ENCODE measurements at places on chromosomes 13 and 19.

DNA sequence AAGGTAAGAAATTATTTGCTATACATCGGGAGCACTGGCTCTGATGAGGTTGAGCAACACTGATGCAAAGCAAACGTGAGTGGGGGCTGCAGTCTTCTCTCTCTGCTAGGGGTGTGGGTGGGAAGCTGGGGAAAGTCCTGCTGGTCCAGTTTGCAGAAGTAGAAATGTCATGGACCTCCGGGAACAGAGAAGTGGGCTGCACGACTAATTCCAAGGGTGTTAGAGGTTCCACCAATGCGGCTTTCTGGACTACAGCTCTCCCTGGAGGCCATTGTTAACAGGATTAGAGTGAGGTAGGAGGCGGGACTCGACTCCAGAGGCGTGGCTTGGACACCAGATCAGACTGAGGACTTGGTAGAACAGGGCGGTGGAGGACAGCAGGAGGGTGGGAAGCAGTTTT, 5.7 kb upstream of the FBXO27 start:
- DNase-seq: no peak

- DNase-seq: no peak
Observed at GRCh38 chr19:32928806-32929205, 43.0 kb downstream of the CEP89 start.

GRCh38 chr19:1008268-1009040, 8.2 kb downstream of the GRIN3B start:
- DNase-seq: no peak

GRCh38 chr19:1156305-1156801, 17.7 kb downstream of the SBNO2 start:
- DNase-seq: no peak

DNA sequence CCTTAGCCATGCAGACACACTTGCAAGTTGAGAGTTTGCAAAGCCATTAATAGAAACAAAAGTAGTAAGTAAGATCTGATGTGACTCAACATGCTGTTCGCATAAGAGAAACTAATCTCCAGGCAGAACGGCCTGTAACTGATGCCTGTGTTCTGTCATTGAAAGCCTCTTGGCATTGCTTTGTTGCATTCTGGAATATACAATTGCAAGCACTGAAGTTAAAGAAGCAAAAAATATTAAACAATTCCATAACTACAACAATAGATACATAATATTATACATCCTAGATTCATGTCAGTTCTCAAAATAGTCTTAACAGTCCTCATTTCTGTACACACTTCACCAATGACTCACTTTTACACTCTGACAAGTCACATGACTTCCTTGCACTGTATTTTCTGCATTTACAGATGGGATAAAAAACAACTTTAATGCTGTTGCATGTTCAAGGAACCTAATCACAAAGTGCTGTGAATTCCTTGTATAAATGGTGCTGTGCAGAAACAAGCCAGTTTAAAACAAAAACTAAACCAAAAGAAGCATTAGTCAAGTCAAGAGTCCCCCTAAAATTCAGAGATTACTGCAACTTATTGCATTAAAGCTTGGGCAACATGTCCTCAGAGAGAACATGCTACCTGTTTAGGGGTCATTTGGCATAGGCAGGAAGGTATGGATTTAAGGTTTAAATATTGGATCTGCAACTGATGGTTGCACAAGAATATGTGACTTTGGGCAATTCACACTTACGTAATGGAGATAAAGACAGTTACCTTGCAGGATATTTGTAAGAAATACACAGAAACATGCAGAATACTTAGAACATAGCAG, 79.5 kb upstream of the SERP2 start:
- no peak for DNase-seq

GRCh38 chr19:47058621-47059022, 10.2 kb upstream of the TMEM160 start:
- no peak for DNase-seq

GRCh38 chr19:3606690-3607289, at the start of gene TBXA2R:
Gene TBXA2R, minus strand, starts transcription at chr19:3606875. Its CDS starts 6,241 bp downstream, at chr19:3600634.
- DNase-seq: peak; percentile 82

- no peak for DNase-seq
Observed at GRCh38 chr13:59024434-59024833, 1139.3 kb downstream of the DIAPH3 start.

GRCh38 chr19:6087074-6087571, 23.2 kb downstream of the RFX2 start:
- peak; percentile 37 for DNase-seq

- DNase-seq: no peak
Observed at GRCh38 chr13:28022848-28023518, 34.5 kb upstream of the URAD start.

DNA sequence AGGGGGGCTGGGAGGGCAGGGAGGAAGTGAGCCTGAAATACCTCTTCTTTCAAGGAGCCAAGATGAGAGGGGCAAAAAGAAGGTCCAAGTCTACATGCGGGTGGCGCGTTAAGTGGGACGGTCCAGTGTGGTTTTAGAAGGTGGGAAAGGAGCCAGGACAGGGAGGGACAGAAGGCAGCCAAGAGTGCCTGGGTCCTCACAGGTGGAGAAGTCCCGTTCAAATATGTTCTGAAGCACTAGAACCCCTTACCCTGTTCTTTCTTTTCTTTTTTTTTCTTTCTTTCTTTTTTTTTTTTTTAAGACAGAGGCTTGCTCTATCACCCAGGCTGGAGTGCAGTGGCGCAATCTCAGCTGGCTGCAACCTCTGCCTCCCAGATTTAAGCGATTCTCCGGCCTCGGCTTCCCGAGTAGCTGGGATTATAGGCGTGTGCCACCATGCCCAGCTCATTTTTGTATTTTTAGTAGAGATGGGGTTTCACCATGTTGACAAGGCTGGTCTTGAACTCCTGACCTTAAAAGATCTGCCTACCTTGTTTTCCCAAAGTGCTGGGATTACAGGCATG, 7.4 kb downstream of the CAMSAP3 start:
- DNase-seq: no peak

GRCh38 chr13:96650301-96650886, 343.9 kb downstream of the OXGR1 start:
- DNase-seq: no peak

DNA sequence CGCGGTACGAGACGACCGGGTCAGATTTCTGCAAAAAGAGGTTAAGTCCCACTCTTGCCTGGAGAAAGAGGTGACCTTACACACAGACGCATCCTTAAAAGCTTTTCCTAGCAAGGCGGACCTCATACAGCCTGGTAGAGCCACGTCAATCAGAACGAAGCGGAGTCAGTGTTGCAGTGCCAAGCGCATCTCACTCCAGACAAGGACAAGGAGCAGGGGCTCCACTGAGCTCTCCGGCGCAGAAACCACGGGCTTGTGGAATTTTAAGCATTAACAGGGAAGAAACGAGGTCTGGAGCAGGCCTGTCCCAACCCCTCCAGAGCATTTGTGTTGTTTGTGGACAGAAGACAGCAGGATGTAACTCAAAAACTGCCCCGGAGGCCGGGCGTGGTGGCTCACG, 7.1 kb downstream of the EEF2 start:
- no peak for DNase-seq

DNA sequence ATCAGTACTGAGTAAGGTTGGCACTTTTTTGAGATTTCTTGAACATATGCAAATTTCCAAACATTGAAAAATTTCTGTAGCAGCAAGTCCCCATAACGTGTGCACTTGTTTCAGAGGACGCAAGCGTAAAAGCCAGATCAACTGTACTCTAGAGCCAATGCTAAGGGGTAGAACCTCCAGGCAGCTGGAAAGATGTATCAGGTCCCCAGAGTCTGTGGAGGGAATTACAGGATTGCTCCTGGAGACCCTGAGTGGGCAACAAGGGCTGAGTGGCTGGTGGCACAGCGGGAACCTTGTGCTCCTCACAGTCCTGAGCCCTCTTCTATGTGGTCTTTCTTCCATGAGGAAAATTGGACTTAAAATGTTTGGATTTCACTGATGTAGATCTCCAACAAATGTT, 53.9 kb upstream of the AMER2 start:
- no peak for DNase-seq

DNA sequence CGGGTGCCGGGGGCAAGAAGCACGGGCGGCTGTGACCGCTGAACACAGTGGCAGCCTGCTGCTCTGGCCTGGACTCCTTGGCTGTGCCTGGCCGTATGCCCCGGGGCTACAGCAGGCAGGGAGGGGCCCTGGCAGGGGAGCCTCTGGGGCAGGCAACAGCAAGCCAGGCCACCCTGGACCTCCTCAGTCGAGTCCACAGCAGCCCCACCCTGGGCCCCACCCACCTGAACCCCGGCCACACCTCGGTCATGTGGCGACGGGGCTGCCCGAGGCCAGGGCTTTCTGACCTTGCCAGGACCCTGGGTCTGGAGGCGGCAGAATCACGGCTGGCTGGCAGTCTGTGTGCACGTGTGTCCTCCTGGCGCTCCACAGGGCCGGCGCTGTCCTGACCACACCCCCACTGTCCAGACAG, 8.7 kb downstream of the CILP2 start:
- DNase-seq: no peak

- no peak for DNase-seq
Observed at GRCh38 chr19:45074744-45075300, 1.5 kb downstream of the ZNF296 start.

- no peak for DNase-seq
Observed at GRCh38 chr13:36445278-36445677, 13.0 kb downstream of the CCNA1 start.

DNA sequence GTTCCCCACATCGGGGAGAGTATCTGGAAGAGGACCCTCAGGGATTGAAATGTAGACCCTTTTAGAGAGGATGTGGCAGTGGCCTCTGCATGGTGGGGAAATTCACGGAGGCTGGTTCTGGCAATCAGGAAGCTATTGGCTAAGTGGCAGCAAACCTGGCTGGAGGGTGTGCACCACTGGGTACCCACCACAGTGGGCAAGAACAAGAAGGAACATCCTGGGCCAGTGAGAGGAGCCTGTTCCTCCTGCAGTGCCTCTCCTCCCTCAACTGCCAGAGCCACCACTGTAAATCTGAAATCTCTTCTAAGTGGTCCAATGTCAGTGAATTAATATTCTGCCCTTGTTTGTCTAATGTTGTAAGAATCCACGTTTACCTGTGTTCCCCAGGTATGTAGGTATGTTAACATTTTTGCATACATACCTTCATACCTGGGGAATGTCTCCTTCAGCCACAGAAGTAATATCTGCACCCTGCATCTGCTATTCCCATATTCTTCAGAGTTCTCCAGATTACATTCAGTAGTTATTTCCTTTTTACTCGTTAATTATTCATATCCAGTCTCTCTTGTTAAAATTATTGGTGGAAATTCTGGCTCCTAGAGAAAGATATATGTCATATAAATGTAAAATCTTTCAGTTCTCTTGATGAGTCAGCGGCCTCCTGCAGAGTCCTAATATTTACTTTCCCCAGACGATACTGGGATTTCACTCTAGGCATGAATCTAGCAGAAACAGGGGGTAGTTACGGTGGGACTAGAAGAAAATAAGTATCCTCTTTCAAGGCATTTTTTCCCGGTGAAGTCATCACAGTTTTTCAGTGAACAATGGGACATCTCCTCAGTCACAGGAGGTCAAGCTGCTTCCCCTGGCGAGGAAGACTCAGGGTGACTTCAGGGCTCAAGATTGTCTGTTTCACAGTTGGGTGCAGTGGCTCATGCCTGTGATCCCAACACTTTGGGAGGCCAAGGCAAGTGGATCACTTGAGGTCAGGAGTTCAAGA, 148.3 kb downstream of the MYO16 start:
- no peak for DNase-seq

DNA sequence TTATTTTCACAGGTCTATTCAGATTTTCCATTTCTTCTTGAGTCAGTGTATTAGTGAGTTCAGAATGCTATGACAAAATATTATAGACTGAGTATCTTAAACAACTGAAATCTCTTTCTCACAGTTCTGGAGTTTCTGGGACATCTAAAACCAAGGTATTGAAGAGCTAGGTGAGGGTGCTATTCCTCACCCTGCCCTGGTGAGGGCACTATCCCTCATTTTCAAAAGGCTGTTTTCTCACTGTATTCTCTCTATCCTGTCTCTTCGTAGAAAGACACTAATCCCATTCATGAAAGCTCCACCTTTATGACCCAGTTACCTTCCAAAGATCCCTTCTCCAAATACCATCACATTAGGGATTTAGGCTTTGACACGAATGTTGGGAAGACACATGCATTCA, 1617.1 kb downstream of the PCDH9 start:
- no peak for DNase-seq

GRCh38 chr19:33686262-33686661, 64.5 kb downstream of the CHST8 start:
- no peak for DNase-seq

DNA sequence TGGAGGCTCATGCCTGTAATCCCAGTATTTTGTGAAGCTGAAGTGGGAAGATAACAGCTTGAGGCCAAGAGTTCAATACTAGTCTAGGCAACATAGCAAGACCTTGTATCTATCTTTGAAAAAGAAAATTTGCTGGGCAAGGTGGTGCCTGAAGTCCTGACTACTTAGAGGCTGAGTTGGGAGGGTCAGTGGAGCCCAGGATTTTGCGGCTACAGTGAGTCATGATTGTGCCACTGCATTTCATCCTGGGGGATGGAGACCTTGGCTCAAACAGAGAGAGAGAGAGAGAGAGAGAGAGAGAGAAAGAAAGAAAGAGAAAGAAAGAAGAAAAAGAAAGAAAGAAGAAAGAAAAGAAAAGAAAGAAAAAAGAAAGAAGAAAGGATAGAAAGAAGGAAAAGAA, 1872.3 kb upstream of the PCDH20 start:
- no peak for DNase-seq

- DNase-seq: no peak
Observed at GRCh38 chr13:55653497-55653896, 1487.2 kb upstream of the PRR20A start.

All from activated naive CD8-positive, alpha-beta T cell treated with anti-CD3 and anti-CD28 coated beads, Interleukin-2, amount 50 U/mL, for 24 hours (primary cell).